ENCODE measurements at places on chromosomes 5 and 9.
A peak's percentile ranks its signal among the peaks of the same experiment; 100 is the strongest.

DNA sequence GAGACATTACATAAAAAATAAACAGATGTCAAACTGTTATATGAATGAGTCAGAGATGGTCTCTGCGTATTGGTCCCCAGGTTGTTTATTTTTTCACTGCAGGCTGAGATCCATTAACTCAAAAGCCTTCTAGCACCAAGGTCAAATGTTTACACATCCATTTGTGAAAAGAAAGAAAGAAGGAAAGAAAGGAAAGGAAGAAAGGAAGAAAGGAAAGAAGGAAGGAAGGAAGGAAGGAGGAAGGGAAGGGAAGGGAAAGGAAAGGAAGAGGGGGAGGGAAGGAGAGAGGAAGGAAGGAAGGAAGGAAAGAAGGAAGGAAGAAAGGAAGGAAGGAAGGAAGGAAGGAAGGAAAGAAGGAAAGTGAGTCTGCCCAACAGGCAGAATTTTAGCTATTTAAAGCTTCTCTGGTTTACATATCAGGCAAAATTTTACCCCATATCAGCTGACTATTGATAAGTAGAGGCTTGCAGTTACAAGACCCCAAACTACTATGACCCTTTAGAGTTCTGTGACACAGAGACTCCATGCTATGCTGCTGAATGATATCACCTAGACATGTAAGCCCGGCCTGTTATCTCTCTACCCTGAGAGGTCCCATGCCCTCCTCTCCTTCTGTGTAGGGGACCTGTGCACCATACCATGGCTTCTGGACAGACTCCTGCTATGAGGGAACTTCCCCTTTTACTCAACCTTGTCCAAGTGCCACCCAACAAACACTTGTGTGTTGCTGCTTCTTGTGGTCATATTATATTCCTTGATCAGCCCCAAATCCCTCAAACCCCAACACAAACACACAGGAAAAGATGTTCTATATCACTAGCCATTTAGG is 59.0 kb downstream of the DRD1 start:
- DNase-seq = no peak

DNA sequence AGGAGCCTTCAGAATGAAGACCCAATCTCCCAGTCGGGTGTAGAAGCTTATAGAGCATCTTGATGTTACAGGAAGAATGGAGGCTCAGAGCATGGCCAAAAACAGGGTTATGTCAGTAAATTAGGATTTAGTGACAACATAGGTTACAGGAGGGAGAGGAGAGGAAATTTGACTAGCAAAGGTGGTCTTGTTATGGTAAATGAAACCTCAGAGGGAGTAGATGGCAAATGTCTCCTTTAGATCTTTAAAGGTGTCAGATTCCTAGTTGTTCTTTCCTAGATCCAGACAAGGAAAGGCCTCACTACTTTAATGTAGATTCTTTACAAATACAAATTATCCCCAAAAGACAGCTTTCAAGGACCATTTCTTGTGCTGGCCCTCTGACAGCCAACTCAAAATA is 465.0 kb downstream of the DMRTA1 start:
- DNase-seq = no peak

- no peak for DNase-seq
Measured at GRCh38 chr9:99823681-99824377, 2.1 kb downstream of the NR4A3 start.

DNA sequence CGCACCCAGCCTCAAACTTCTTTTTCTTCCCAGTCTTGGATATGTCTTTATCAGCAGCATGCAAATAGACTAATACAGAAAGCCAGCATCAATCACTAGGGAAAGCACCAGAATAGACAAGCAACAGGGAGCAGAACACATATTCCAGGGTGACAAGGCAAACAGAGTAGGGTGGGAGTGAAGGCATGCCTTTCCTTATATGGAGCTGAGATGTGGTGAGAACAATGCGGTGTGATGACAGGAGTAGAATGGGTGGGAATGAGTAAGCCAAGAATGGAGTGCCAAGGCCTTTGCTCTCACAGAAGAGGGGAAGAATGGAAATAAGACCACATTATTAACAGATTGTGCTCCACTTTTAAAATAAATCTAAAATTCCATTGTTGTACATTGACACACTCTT is 115.6 kb downstream of the CETN3 start:
- no peak for DNase-seq

DNA sequence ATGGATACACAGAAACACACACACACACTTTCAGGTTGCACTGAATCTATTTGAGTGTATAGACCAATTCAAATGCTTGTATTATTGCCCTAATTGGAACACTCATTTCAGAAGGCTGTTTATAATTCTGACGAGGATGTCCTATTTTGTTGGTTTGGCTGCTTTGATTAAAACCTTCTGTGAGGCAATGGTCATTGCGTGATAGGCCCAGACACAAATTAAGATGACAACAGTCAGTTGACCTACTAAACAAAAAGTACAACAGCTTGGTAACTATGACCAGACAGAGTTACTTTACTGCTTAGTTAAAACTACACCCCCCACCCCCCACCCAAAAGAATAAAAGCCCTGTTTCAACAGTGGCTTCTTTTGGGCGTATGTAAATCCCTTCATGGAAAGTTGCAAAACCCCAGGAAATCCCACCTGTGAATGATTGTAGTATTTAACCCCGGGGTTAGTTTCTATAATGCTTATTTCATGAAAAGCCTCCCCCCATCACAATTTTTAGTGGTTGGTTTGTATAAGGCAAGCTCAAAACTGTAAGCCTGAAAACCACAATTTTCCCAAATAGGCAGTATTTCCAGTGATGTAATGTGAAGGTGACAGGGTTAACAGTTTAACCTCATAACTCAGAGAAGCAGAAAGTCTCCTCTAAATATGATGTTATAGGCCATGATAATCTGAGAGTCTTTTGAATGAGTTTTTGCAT is 340.8 kb downstream of the FGF10 start:
- no peak for DNase-seq

GRCh38 chr9:108136656-108137055 is 647.1 kb upstream of the KLF4 start:
- DNase-seq = no peak

GRCh38 chr5:15203376-15203775 is 296.6 kb upstream of the FBXL7 start:
- no peak for DNase-seq

GRCh38 chr9:84466580-84467285 is 126.2 kb upstream of the SLC28A3 start:
- DNase-seq = no peak

DNA sequence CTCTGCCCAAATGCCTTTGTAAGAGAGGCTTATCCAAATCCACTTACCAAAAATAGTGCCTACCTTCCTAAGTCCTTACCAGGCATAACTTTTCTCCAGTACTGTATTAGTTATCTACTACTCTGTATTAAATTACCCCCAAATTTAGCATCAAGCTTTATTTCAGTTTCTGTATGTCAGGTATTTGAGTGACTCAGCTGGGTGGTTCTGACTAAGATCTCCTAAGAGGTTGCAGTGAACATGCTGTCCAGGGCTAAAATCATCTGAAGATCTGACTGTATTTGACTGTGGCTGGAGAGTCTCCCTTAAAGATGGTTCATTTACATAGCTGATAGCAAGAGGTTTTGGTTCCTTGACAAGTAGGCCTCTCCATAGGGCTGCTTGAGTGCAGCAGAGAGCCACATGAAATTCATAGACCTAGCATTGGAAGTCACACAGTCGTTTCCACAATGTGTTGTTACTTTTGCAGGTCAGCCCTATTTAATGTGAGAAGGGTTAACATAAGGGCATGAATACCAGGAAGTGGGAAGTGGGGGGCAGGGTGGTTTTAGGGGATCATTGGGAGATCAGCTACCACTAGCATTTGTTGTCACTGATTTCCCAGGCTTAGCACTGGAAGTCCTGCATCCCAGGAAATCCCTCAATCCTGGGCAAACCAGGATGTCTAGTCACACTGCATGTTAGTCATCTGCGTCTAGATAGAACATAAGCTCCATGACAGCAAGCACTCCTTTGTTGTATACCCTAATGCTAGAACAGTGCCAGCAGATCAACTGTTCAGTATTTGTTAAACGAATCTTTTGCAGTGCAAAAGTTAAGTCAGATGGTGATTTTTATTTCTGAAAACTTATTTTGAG is 2.0 kb upstream of the ZNF622 start:
- DNase-seq = no peak

DNA sequence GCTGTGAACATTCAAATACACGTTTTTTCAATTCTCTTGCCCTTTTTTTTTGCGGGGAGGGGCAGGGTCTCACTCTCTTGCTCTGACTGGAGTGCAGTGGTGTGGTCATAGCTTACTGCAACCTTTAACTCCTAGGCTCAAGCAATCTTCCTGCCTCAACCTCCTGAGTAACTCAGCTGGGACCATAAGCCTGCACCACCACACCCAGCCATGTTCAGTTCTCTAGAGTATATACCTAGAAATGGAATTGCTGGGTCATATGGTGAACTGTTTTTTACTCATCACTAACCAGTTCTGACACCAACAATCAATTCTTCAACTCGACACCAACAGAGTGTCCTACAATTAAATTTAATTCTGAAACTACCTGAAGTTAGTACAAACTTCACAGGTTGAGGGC is 85.5 kb upstream of the ZNF169 start:
- DNase-seq = no peak

DNA sequence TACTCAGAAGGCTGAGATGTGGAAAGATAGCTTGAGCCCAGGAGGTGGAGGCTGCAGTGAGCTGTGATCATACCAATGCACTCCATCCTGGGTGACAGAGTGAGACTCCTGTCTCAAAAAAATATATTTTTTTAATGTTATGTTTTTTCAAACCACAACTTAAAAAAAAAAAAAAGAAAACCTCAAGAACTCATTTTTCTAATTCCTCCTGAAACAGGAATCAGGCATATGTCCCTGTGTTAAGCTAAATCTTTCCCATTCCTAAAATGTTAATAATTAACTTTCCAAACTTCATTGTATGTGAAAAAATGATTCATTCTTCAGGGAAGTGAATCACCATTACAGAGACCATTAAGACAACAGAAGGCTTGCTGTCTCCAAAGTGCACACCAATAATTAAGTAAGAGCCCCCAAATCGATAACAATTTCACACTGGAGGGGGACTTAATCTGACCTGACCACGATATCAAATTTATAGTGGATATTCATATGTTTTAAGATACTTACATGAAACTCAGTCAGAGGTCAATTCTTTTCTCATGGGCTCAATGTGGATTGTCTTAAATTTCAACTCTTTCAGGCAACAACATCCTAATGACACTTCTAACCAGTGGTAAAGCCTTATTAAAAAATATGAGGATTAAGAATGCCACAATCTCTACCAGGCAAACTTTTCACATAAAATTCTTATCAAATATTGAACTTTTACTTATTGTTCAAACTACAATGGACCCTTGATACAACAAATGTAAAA is 5.2 kb downstream of the CEMIP2 start:
- peak; percentile 68 for DNase-seq

- no peak for DNase-seq
Measured at GRCh38 chr5:120567921-120568320, 103.8 kb downstream of the PRR16 start.

GRCh38 chr5:131379723-131380122 is 115.9 kb downstream of the CDC42SE2 start:
- DNase-seq = peak; percentile 29

GRCh38 chr5:154570572-154571324 is 92.7 kb upstream of the HAND1 start:
- DNase-seq = no peak

DNA sequence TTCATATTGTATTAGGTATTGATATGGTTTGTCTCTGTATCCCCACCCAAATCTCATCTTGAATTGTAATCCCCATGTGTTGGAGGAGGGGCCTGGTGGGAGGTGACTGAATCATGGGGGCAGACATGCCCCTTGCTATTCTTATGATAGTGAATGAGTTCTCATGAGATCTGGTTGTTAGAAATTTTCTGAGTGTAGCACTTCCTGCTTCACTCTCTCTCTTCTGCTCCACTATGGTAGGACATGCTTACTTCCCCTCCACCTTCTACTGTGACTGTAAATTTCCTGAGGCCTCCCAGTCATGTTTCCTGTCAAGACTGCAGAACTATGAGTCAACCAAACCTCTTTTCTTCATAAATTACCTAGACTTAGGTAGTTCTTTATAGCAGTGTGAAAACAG is 187.4 kb upstream of the SLC24A2 start:
- DNase-seq = no peak

- no peak for DNase-seq
Measured at GRCh38 chr9:107587191-107587963, 97.8 kb upstream of the KLF4 start.

- no peak for DNase-seq
Measured at GRCh38 chr5:671459-672328, 21.5 kb downstream of the TPPP start.

GRCh38 chr9:113920872-113921271 is 44.8 kb downstream of the ZNF618 start:
- DNase-seq = no peak

DNA sequence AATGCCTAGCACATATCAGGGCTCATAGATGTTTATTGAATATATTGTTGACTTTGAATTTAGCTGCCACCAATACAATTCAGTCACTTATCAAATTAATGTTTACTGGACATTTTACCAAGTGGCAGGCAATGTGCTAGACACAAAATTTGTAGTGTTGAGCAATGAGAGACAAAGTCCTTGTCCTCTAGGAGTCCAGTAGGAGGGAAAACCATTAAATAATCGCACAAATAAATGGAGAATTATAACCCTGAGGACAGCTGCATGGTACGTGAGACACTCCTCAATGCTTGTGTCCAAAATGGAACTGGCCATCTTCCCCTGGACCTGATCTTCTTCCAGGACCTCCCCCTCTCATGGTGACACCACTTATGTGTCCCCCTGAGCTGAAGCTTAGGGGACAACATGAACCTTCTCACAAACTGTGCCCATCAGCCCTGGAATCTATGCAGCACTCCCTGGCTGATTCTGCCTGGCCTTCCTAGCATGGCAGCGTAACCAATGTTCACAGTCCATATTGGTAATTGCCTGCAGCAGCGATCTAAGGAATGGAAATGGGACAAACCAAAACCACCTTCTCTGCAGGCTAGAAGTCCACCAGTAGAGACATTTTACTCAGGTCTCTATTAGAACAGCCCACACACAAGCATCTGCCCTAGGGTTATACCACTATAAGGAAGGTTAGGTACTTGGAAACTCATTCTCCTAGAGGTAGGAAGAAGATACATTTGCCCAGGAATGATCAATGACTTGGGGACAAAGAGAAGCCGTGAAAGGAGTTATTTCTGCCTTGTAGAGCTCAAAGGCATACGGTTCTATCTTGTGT is 75.5 kb downstream of the FGF1 start:
- no peak for DNase-seq

DNA sequence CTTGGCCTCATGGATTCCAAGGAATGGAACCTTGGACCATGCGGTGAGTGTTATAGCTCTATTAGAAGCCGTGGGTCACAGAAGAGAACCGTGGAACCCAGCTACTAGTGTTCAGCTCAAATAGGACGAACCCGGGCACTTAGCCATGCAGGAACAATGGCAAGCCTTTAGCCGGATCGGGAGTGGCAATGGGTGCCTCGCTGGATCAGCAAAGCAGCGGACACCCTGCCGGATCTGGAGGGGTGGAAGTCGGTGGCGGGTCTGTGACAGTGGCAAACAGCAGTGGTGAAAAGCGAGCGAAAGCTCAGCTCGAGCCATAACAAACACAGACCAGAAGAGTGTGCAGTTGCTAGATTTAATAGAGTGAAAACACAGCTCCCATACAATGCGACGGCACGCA is 2.4 kb upstream of the CDO1 start:
- DNase-seq = no peak
